Activated CD8-positive, alpha-beta T cell treated with anti-CD3 and anti-CD28 coated beads for 36 hours (primary cell): ENCODE measurements at places on chromosomes 16 and 17. TPM values are rescaled to one million over a fixed set of nuclear protein-coding genes. Genes with fewer than 3 reads are reported as not detected.

SETD6 gene
- 15.5 TPM for total RNA-seq

DNA sequence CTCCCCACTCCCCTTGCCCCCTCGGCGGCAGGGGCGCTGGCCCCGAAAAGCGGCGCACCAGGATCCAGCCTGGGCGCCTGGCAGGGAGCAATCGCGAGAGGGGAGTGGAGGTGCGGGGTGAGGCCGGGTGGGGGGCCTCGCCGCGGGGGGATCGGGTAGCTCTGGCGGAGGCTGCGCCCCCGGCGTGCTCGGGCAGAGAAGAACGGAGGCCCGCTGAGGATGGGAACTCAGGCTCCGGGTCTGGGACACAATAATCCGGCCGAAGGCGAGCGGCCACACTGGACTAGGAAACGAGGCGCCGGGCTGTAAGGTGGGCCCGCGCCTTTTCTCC is 721 bp upstream of the PCGF2 start:
- DNase-seq, result no peak

DNA sequence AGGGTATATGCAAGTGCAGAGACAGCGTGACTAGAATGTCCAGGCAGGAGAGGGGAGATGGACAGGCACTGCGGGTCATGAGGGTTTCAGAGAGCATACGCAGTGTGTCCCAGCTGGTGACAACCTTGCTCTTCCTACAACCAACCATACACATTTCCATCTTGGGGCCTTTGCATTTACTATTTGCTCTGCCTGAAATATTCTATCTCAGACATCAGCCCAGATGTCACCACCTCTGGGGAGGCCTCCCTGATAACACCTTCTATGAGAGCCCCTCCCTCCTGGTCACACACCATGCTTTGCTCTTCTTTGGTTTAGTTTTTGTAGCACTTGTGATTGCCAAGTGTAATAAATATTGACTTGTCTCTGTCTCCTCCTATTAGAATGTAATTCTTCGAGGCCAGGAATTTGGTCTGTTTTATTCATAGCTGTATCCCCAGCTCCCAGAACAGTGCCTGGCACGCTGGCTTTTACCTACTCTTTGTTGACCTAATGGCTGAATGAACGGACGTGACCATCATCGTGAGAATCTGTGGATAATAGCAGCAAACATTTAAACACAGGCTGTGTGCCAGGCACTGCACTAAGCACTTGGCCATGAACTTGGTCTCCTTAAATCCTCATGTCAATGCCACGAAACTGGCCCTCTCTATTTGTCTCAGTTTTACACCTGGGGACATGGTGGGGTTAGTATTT is 51.9 kb downstream of the PLCG2 start:
- DNase-seq, result no peak

DNA sequence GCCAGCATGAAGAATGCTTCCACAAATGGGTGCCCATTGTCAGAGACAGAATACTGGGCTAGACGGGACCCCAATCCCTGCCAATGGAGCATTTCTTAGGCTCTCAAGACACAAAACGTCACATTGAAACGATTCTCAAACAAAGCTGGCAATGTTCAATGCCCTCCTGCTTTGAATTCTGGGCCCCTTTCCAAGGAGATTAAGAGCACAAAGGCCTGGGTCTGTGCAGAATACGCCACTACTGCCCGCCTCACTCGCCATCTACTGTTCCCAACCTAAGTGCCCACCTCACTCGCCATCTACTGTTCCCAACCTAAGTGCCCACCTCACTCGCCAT is 9.7 kb downstream of the CFAP20 start:
- DNase-seq, result no peak

DNA sequence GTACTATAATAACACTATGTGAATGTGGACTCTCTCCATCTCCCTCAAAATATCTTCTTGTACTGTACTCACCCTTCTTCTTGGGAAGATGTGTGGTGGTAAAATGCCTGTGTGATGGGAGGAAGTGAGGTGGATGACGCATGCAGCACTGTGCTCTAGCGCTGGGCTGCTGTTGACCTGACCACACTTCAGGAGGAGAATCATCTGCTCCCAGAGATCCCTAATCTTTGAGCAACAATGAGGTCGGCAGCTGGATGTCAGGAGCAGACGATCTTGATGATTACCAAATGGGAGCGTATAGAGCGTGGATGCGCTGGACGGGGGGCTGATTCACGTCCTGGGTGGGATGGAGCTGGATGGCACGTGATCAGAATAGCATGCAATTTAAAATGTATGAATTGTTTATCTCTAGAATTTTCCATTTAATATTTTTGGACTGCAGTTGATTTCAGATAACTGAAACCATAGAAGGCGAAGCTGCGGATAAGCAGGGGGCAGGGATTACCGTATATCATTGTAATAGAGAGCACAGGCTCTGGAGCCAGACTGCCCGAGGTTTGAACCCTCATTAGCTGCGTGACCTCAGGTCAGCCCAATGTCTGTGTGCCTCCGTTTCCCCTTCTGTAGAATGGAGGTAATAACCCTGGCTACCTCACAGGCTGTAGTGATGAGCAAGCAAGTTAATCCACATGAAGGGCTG is 23.7 kb upstream of the CYLD start:
- DNase-seq, result no peak

- DNase-seq, result no peak
Measured at GRCh38 chr17:18889658-18890057, 31.7 kb downstream of the PRPSAP2 start.

GRCh38 chr17:42271779-42272035 is 4.5 kb downstream of the STAT5B start:
- no peak for DNase-seq

- DNase-seq, result no peak
Measured at GRCh38 chr17:65984299-65984698, 207.6 kb downstream of the CEP112 start.

- no peak for DNase-seq
Measured at GRCh38 chr16:14510939-14511799, 118.9 kb downstream of the PARN start.

PABPN1L gene
- total RNA-seq, result not detected

IFI35 gene
- 33.4 TPM for total RNA-seq

DNA sequence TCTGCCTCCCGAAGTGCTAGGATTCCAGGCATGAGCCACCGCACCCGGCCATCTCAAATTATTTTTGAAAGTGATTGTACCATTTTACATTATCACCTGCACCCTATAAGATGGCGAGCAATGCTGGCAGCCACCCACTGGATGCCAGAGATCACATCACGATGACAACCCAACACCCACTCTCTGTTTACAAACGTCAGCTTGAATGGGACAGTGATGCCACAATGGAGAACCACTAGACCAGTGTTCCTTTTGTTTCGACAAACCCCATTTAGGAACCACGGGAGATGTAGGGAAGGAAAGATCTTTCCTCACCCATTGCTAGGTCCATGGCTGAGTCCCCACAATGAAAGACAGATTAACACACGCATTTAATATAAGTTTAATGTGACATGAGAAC is 20.1 kb upstream of the HAPSTR1 start:
- DNase-seq, result no peak

DNA sequence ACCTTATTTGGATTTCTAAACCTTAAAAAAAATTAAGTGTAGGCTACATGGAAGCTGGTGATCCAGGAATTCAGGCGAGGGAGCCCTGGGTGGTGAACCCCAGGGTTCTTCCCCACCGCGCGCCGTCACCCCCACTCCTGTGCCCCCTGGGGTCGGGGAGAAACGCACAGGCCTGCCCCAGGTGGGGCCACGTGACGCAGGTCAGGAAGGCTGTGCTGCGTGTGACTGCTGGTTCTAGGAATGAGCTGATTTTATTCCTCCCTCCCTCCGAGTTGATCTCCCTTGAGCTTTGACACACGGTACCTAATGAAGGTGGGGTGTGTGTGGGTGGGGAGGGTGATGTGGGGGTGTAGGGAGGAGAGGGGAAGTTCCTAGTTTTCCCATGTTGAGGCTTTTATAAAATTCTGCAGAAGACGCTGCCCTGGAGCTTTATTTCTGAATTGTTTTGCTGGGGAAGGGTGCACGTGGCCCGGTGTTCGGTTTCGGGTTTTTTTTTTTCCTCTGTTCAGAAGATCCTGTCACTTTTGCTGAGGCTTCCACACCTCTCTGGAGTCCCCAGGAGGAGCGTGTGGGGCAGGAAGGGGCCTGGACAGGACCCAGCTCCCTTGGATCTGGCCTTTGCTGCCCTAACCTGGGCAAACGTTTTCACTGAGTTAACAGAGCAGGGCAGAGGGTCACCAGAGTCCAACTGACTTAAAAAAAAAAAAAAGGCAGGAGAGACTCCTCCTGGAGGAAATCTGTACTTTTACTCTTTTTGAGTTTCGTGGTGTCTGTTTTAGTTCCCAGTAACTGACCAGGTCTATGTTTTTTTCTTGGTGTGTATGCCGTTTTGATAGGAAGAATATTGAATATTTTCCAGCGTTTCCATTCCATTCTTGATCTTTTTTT is 55.8 kb upstream of the GSE1 start:
- peak; percentile 73 for DNase-seq

- no peak for DNase-seq
Measured at GRCh38 chr16:86651823-86652222, 73.5 kb downstream of the FOXL1 start.

- no peak for DNase-seq
Measured at GRCh38 chr17:59810894-59811153, 81.9 kb downstream of the TUBD1 start.

DNA sequence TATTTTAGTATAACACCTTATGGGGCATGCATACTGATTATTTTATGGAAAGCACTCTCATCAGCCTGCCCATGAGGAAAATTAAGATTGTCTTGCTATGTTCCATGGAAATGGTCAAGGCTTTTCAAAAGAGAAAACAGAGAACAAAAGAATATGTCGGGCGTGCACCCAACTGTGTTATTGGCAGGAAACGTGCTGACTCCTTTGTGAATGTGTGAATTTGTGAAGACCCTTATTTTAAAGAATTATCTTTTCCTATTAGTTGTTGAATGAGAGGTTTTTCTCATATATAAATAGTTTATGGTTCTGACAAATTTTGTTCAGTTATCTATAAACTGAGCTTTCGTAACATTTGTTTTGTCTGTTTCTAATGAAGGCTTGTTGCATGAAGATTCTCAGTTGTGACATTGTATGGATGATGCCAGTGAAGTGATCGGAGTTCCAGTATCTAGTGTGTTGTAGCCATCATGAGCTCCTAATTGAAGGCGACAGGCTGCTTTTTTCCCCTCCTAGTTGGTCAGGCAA is 180.0 kb downstream of the BCAS3 start:
- DNase-seq, result no peak

MC1R gene
- 2.0 TPM for total RNA-seq

SALL1 gene
- not detected for total RNA-seq

GRCh38 chr16:84087466-84088151 is 29.1 kb downstream of the MBTPS1 start:
- DNase-seq, result no peak

- DNase-seq, result no peak
Measured at GRCh38 chr17:47117386-47117785, 71.7 kb downstream of the CDC27 start.
